ENCODE measurements at places on chromosomes 13 and 19. TPM values are rescaled to one million over a fixed set of nuclear protein-coding genes. Genes with fewer than 3 reads are reported as not detected.

DNA sequence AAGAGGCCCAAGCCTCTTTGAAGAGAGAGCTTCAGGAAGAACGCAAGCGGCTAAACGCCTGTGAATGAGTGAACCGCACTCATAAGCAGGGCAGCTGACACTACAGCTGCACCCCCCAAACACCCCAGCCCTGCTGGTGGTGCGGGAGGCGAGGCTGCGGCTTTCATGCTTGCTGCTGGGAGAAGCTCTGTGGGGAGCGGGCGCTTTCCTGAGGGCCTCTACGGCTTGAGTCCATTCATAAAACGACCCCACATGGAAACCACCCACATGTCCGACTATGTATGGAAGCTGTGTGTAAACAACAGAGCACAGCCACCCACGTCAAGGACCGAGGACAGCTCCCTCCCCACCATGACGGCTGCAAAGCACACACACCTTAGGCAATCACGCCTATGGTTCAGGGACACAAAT lies 5.5 kb downstream of the AP3D1 start:
- H3K27me3 ChIP-seq = no peaks in the 10 kb centered on the region
- no peaks in the 10 kb centered on the region for H3K36me3 ChIP-seq
- no peak for DNase-seq
- no peak overlapping the region for H3K4me3 ChIP-seq
- H3K27ac ChIP-seq = no peak overlapping the region
- H3K4me1 ChIP-seq = peaks cover 29% of the 10 kb centered on the region

GRCh38 chr19:16078759-16079707 lies 2.7 kb downstream of the TPM4 start:
- peaks cover 14% of the 10 kb centered on the region for H3K4me1 ChIP-seq
- H3K27me3 ChIP-seq = peaks cover 16% of the 10 kb centered on the region
- H3K27ac ChIP-seq = peak overlapping the region; percentile 92
- peak overlapping the region; percentile 77 for H3K4me3 ChIP-seq
- peak; percentile 67 for DNase-seq
- H3K36me3 ChIP-seq = no peaks in the 10 kb centered on the region

DNA sequence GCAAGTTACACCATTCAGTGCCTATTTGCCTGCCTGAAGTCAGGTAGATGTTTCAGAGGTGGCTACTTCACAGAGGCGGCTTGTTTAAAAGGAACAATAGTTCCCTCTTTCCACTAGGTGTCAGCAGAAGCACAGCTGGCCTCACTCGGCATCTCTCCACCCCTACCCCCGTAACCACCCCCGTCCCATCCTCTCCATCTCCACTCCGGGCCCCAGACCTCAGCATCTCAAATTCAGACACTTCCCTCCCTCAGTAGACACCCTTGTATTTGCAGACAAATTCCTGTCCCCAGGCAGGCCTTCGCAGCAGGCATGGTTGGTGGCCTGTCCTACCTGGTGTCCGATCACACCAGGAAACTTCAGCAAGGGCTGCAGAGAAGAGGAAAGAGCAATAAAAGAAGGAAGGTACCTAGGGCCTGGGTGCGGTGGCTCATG lies 9.1 kb upstream of the DPP9 start:
- H3K36me3 ChIP-seq = no peaks in the 10 kb centered on the region
- no peak overlapping the region for H3K4me3 ChIP-seq
- H3K27ac ChIP-seq = no peak overlapping the region
- peak; percentile 37 for DNase-seq

- H3K27ac ChIP-seq = peak overlapping the region; percentile 70
- H3K4me3 ChIP-seq = no peak overlapping the region
- no peak for DNase-seq
- peaks cover 14% of the 10 kb centered on the region for H3K4me1 ChIP-seq
- no peaks in the 10 kb centered on the region for H3K36me3 ChIP-seq
- no peaks in the 10 kb centered on the region for H3K27me3 ChIP-seq
These were observed 17.3 kb downstream of the DHRS12 start for GRCh38 chr13:51786425-51787265.

TMEM147 gene
- total RNA-seq = 86.2 TPM
